Naive thymus-derived CD4-positive, alpha-beta T cell (primary cell): ENCODE measurements at places on chromosomes 12 and 14. TPM values are rescaled to one million over a fixed set of nuclear protein-coding genes. Genes with fewer than 3 reads are reported as not detected.

The PPP4R4 gene
- 0.19 TPM for polyA plus RNA-seq

DNA sequence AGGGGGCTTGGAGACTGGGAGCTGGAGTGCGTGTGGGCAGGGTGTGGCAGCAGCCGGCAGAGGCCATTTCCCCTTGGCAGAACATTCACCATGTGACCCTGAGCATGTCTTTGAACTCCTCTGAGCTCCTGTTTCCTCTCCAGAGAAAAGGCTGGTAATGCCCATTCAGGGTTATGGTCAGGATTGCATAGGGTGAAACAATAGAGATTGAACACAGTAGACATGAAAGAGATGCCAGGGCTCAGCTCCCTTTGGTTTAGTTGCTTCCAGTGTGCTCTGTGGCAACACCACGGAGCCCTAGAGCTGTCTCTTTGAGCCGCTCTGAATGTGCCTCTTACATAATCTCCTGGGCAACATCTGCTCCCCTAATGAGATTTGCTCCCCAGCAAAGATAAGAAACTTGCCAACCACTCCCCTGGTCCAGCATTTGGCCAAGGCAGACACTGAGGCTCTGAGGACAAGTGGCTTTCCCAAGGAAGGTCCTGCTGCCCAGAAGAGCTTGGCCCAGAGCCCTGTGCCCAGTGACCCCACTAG lies 4.6 kb downstream of the IFI27 start:
- no peak for DNase-seq

DNA sequence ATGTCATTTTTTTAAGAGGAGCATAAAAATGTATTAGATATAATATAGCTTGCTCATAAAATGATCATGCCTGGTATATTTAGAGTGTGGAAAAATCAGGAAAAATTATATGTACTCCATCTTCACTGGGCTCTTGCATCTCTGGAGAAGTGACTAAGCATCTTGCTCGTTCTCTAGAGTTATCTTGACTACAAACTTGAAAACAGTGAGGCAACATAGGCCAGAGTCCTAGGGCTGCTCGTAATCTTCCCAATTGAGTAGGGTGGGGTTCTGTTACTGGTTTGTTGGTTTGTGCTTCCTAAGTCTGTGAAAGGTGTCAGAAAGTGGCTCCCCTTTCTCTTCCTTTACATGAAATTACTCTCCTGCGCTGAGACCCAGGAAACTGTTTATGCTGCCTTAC lies 46.2 kb downstream of the AACS start:
- DNase-seq: no peak

GRCh38 chr12:67471810-67472209 lies 176.7 kb upstream of the DYRK2 start:
- no peak for DNase-seq

DNA sequence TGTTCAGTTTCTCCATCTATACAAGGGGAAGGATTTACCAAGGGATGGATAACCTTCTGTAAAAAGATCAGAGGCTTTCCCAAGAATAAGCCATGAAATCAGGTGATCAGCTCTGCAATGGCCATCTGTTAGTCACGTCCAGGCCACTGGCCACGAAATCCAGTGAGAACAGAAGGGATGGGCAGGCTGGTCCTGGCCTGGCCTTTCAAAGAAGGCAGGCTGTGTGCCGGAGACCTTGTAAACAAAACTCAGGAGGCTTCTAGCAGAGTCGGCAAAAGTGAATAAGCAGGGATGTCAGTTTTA lies 68.5 kb downstream of the RNF34 start:
- no peak for DNase-seq

DNA sequence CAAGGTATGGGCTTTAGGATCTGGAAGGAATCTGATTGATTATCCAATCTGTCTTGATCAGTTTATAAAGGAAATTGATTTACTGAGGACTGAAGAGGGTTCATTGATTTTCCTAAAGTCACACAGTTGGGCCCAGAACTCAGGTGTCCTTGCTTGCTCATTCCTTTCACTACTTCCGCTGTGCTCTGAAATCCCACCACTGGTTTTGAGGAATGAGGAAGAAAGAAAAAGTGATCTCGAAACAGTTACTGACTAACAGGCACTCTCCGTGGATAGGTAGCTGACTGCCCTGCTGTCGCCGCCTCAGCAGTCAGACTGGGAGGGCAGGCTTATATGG lies at the start of gene FITM1:
Gene FITM1, plus strand, starts transcription at position 280 of the 337 bp plus-strand sequence. CDS start 905 bp downstream, outside the sequence.
- DNase-seq: no peak

The SDR9C7 gene
- not detected for polyA plus RNA-seq

The ART4 gene
- not detected for polyA plus RNA-seq

GRCh38 chr14:81963846-81964245 lies 430.2 kb upstream of the SEL1L start:
- no peak for DNase-seq

The MGST1 gene
- not detected for polyA plus RNA-seq
